Gastrocnemius medialis (tissue), 4 donors: ENCODE measurements at places on chromosomes 11 and 22. TPM values are rescaled to one million over a fixed set of nuclear protein-coding genes. Genes with fewer than 3 reads are reported as not detected.

The OR8B3 gene
- total RNA-seq = not detected

The RAG2 gene
- total RNA-seq = not detected

The GDPD4 gene
- not detected for total RNA-seq

The NXPE1 gene
- 2.1 TPM for total RNA-seq

The CLMP gene
- 3.6 TPM for total RNA-seq

The INS gene
- total RNA-seq = not detected

The SLC17A6 gene
- total RNA-seq = not detected

The LIF gene
- not detected for total RNA-seq

The PLEKHB1 gene
- total RNA-seq = 10.4 TPM

The STK33 gene
- total RNA-seq = 0.66 TPM

The SGSM1 gene
- 0.44 TPM for total RNA-seq

The FAM180B gene
- not detected for total RNA-seq

The CYP2D6 gene
- total RNA-seq = not detected

The RNF26 gene
- 3.8 TPM for total RNA-seq
